ENCODE measurements at places on chromosomes 3 and 15.

GRCh38 chr3:14113965-14114635 is 10.6 kb downstream of the CHCHD4 start:
- no peak for DNase-seq

GRCh38 chr3:185825639-185826481 is 1.0 kb upstream of the IGF2BP2 start:
- DNase-seq = peak; percentile 13

- no peak for DNase-seq
These were observed 227.0 kb downstream of the ARRDC4 start for GRCh38 chr15:98187549-98187948.

GRCh38 chr3:175001091-175001490 is 142.0 kb downstream of the NAALADL2 start:
- DNase-seq = no peak

DNA sequence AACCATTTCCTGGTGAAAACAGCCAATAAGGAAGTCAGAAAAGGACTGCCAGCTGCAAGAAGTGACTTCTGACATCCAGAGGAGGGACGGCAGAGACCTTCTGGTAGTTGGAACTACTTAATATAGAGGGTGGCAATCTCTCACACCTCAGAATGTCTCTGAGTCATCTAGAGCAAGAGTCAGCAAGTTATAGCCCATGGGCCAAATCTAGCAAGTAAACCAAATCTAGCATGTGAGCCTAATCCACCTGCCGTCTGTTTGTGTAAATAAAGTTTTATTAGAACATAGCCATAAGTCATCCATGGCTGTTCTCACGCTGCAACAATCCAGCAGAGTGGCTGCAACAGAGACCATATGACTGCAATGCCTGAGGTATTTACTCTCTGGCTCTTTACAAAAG is 160.5 kb upstream of the NR2E3 start:
- DNase-seq = no peak

GRCh38 chr15:40763801-40764628 is at the start of gene GCHFR:
Gene GCHFR, plus strand, starts transcription at chr15:40764068. Its CDS starts 113 bp downstream, at chr15:40764181.
- peak; percentile 49 for DNase-seq

- no peak for DNase-seq
These were observed 355.8 kb upstream of the IL12A start for GRCh38 chr3:159632851-159633250.

DNA sequence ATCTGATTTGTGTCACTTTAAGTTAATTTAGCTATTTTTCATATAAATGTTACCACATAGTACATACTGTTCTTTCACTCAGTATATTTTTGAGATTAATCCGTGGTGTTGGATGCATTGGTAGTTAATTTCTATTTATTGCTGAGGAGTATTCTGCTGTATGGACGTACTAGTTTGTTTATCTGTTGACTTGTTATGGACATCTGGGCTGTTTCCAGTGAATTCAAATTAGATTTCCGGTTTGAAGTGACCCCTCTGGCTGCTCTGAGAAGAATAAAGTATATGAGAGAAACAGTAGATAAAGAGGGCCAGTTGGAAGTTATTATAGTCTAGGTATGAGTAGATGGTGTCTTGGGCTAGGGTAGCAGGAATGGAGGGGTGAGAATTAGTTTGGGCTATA is 15.6 kb downstream of the KAT2B start:
- no peak for DNase-seq

GRCh38 chr15:61130950-61131942 is 97.9 kb downstream of the RORA start:
- no peak for DNase-seq

DNA sequence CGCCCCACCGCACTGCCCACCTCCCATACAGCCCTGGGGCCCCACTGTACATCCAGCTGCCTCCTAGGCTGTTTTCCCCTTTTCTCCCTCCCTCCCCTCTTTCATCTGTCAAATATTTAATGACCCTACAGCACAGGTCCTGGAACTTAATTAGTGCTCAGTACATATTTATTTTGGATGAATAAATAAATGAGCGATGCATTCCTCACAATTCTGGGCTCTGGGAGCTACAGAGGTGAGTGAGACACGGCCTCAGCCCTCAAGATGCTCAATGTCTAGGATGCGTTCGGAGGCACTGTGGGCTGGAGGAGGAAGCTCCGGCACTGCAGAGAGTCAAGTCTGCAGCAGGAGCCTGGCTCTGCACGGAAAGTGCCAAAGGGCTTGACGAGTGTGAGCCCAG is 175.0 kb downstream of the FAM43A start:
- no peak for DNase-seq

- no peak for DNase-seq
These were observed 14.0 kb upstream of the RASGRP1 start for GRCh38 chr15:38578626-38579025.

- no peak for DNase-seq
These were observed 55.0 kb upstream of the SNRPN start for GRCh38 chr15:24899795-24900194.

GRCh38 chr3:86990012-86990733 is 776 bp downstream of the VGLL3 start:
- DNase-seq = no peak

DNA sequence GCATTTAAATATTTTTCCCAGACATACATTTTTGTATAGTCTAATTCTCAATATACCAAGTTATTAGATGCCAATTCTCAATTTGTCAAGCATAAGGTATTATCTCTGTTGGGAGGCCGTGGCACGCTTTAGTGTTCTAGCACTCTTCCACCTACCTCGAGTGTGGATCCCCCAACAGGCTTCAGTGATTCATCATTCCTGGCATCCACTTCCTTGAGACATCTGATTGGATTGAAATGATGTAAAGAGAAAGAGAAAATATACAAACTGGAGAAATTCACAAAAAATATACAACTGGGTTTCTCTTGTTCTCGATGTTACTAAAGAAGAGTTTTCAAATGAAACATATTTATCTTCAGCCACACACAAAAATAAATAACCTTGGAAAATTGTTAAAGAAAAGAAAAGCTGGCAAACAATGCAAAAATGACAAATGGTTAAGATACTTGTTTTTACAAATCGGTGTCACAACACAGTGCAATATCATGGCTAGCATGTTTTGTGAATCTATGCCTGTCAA is 218.0 kb upstream of the CDIN1 start:
- no peak for DNase-seq

DNA sequence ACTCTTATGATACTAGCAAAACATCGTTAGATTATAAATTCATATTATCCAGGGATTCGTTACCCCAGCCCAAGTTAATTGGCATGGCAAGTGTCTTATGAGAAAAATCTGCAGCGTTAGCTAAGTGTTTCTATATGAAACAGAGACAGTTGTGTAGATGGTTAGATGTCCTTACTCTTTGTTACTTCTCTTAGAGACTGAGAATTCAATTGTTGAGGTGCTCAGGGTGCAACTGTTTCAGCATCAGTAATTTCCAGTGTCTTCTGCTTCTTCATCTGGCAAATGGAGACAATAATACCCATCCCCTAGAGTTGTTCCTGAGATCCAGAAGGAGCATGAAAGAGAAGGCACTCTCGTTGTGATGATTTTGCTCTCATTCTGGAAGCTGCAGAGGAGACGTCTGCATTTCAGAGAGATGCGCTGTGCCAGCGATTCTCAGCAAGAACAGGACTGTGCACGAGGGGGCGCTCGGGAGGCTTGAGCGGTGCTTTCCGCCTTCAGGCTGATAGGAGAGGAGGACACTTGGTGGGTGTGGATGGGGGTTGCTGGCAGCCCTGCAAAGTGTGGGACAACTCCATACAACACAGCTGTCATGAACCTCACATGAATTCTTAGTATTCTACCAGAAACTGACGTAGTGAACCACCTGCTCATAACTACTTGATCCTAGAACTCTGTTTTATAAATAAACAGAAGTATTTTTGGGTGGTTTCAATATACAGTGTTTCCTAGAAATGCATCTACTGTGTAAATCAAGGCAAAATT is 39.7 kb upstream of the SPSB4 start:
- peak; percentile 60 for DNase-seq

DNA sequence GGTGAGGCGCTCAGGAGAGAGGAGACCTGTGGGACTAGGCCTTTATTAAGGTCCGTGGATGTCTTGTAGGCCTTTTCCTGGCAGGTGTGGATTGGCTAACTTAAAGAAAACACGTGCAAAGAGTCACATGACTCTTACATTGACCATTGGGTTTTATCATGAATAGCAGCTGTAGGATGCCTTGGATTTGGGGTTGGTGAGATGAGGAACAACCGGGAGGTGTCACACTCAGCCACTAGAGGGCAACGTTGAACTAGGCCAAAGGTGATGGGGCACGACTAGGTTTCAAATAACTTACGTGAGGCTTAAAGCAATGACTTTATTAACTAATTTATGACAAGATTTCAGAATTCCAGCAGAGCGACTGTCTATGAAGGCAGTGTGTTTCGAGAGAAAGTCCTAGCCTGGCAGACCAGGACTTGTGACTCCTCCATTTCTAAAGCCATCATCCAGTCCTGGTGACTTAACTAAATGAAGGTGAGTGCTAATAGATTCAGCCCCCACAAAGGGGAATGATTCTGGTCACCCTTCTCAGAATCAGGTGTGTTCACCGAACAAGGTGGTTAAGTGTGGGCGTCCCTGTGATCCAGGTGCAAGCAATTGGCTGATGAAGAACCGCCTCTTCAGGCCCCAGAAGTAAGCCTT is 345.6 kb downstream of the MCTP2 start:
- peak; percentile 11 for DNase-seq

DNA sequence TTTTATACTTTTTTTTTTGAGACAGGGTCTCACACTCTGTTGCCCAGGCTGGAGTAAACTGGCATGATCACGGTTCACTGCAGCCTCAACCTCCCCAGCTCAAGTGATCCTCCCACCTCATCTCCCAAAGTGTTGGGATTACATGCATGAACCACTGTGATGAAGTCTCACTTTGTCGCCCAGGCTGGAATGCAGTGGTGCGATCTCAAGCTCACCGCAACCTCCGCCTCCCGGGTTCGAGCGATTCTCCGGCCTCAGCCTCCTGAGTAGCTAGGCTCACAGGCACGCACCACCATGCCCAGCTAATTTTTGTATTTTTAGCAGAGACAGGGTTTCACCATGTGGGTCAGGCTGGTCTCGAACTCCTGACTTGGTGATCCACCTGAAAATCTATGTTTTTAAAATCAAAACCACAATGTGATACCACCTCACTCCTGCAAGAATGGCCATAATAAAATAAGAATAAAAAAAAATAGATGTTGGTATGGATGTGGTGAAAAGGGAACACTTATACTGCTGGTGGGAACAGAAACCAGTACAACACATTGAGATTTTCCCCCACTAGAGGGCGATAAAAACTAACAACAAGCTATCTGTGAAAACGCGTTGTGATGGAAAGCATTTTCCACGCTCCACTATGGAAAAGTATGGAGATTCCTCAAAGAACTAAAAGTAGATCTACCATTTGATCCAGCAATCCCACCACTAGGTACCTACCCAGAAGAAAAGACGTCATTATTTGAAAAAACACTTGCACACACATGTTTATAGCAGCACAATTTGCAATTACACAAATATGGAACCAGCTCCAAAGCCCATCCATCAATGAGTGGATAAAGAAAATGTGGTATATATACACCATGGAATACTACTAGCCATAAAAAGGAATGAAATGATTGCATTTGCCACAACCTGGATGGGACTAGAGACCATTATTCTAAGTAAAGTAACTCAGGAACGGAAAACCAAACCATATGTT is 26.8 kb upstream of the OCA2 start:
- DNase-seq = no peak

DNA sequence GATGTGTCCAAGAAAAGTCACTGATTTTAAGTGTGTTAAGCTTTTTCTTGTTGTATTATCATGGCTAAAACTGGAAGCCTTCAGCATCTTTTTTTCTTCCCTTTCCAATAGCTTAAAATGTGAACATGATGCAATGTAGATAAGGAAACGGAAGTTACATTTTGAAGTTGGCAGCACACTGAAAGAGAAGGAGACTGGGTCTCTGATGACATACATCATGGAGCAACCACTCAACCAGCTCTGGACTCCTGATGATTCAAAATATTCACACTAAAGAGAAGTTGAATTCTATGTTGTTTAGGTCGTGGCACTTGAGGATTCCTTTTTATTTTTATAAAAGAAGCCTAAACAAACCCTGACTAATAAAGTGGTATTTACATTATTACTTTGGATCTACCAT is 488.3 kb upstream of the ALCAM start:
- DNase-seq = no peak

- DNase-seq = no peak
These were observed 7.0 kb downstream of the CHST14 start for GRCh38 chr15:40477642-40478327.

DNA sequence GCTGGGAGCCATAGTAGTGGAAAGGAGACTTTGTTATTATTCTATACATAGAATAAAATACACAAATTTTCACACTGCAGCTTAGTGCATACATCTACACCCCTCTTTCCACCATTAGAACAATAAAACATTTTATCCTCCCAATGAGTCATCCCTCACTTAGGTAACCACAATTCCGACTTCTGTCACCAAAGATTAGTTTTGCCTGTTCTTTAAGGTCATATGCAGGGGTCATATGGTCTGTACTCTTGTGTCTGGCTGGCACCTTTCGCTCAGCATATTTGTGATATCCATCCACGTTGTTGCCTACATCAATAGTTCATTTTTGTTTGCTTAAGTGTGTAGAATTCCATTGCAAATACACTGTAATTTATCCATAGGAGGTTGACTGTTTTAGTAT is 399.4 kb downstream of the SHQ1 start:
- DNase-seq = no peak

GRCh38 chr15:33315044-33315443 is 4.3 kb downstream of the RYR3 start:
- DNase-seq = no peak

GRCh38 chr3:129507181-129507831 is 21.1 kb upstream of the RHO start:
- DNase-seq = no peak

DNA sequence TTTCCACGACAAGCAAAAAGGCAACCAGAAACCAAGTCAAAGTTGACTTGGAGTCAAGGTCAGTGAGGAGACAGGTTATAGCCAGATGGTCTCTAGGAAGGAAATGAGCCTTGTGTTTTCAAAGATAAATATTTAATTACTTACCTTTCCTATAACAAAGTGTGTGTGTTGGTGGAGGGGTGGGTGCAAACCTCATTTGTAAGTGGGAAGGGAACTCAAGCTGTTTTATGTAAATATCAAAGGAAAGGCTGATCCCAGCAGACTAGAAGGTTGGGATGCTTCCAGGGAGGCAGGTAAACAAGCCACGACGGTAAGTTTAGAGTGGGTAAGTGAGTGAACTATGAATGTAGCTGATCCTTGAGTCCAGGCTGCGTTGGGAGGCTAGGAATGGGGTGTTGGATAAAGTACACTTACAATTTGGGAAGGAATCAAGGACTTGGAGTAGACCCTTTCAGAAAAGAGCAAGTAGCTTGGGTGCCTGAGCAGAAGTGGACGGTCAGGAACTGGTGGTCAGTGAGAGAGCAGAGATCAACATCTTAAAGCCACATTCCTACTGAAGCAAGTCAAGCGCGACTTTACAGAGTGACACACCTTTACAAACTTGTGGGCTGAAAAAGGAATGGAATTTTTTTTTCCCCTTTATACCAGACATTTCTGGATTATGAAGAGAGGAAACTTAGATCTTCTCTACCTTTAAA is 82.0 kb upstream of the TBL1XR1 start:
- DNase-seq = no peak

GRCh38 chr3:8325306-8325705 is 176.3 kb upstream of the LMCD1 start:
- DNase-seq = no peak

Data from stimulated activated CD8-positive, alpha-beta memory T cell treated with anti-CD3 and anti-CD28 coated beads, Interleukin-4, amount 100 ng/mL, for 24 hours (primary cell).